Posterior vena cava (tissue), 2 donors: ENCODE measurements at places on chromosomes 5 and 9. TPM values are rescaled to one million over a fixed set of nuclear protein-coding genes. Genes with fewer than 3 reads are reported as not detected.

GRCh38 chr9:134943411-134943810, 25.7 kb upstream of the FCN1 start:
- peak; percentile 35 for DNase-seq

- DNase-seq: no peak
Observed at GRCh38 chr5:177546258-177546741, 8.1 kb downstream of the FAM193B start.

DNA sequence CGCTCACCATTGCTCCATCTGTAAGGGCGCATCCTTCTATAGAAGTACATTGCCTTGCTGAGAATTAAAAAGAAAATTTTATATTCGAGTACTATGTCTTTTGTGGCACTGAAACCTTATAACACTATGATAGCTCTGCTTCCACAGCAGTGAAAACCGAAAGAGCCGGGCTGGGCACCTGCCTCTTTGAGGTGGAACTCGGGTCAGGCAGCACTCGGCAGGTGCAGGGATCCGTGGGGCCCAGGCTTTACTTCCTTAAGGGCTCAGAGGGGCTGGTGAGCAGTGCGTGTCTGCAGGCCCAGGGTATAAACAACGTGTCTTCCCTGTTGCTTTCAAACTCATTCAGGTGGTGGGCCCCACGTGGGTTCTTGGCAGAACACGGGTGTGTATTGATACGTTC, 69.9 kb downstream of the OTULIN start:
- no peak for DNase-seq

DNA sequence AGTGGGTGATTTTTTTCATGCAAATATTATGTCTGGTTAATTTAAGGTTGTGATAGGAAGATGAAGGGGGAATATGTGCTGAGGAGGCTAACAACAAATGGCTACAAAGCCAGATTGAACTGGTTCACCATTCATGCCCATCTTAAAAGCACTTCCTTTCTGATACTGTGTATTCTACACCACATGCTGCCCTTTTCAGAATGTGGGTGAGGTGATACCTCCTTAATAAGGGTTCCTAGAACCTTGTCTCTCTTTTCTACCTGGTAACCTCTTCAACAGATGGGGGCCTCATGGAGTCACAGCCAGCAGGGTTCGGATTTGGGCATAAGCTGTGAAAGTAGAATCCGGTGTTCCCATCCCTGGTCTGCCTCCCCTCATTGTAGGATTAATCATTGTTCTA, 1064.0 kb upstream of the SEMA6A start:
- DNase-seq: no peak

DNA sequence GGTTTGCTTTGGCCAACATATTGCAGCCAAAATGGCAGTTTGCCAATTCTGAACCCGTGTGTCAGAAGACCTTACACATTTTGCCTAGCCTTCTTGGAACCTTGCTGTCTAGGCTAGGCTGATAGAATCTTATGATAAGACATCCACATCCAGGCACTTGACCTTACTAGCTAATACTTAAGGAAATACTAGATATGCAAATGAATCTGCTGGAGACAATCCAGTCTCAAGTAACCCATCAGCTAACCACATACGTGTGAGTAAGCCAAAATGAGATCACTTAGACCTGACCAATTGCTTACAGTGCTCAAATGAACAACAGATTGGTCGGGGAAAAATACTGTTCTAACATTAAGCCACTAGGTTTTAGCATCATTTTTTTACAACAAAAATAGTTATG, 1504.6 kb upstream of the CDH9 start:
- DNase-seq: no peak

DNA sequence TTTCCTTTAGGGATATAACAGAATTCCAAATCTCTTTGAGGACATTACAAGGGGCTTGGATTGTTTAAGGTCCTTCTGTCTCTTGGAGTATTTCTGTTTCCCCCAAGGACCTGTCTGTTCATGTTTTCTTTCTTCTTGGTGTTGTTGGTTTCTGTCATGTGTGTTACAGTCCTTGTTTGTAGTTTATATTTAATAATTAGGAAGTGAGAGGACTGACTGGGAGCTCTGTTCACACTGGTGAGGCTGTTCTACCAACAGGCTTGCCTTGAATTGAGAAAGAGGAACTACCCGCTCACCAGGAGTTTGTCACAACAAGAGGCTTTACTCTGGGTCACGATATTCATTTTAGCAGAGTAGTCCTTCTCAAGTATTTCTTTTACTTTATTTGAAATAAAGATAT, 119.2 kb upstream of the SV2C start:
- DNase-seq: no peak

DNA sequence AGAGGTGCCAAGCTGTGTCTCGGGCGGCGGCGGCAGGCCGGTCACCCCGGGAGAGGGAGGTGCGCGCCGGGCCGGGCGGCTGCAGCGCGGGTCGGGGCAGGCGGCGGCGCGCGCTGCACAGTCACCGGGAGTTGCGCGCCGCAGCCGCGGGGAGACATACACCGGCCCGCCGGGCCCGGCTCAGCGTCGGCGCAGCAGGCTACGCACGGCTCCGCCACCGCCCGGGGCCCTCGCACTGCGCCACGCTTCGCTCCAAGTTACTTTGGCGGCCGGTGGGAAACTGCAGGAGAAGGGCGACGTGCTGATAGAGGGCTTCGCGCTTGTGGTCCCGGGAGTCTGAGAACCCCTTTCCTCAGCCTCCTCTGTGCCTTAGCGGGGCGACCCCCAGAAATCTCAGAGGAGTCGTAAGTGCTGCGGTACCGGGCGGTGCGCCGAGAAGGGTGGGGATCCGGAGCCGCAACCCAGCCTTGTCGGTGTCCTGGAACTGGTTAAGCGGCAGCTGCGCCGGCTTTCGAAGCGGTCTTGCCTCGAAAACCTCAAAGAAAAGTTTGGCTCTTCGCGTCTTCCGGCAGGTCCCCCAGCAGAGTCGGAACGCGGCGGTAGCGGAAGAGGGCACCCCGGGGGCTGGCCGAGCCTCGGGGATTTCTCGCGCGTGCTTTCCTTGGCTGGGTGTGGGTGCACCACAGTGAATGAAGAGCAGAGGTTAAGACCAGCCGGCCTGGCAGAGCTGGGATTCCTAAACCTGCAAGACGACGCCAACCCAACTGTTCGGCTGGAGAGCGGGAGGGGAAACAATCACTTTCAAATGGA, at the start of gene EFNA5:
Gene EFNA5 (minus strand): TSS at position 6 of the 810 bp plus-strand sequence.
- peak; percentile 81 for DNase-seq

DNA sequence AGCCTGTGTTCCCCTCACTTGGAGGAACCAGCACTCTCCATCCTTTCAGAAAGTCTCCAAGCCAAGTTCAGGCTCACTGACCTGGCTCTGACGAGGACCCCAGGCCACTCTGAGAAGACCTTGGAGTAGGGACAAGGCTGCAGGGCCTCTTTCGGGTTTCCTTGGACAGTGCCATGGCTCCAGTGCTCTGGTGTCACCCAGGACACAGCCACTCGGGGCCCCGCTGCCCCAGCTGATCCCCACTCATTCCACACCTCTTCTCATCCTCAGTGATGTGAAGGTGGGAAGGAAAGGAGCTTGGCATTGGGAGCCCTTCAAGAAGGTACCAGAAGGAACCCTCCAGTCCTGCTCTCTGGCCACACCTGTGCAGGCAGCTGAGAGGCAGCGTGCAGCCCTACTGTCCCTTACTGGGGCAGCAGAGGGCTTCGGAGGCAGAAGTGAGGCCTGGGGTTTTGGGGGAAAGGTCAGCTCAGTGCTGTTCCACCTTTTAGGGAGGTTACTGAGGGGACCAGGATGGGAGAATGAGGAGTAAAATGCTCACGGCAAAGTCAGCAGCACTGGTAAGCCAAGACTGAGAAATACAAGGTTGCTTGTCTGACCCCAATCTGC, 4.7 kb upstream of the NUP214 start:
- peak; percentile 45 for DNase-seq

DNA sequence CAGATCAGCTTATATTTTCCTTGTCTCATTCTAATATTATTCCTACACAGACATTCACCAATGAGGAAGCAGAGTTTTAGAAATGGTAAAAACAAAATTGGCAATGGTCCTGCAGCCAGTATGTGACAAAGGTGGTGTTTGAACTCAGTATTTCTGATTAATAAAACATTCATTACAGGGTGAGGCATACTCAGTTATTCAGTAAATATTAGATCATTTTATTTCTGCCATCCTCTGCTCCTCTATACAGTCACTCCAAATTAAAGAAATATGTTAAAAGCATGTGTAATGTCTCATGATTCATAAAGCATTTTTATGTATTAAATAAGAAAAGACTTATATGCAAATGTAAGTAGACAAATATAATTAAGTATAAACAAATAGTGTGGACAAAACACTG, 684.6 kb upstream of the ACO1 start:
- no peak for DNase-seq

GRCh38 chr9:87725900-87726709, at the start of gene CTSL:
TSS of gene CTSL (plus strand) at chr9:87726119. CDS start at chr9:87727604, 1,485 bp downstream.
- DNase-seq: peak; percentile 99

- no peak for DNase-seq
Observed at GRCh38 chr5:175670372-175670771, 12.5 kb downstream of the HRH2 start.

DNA sequence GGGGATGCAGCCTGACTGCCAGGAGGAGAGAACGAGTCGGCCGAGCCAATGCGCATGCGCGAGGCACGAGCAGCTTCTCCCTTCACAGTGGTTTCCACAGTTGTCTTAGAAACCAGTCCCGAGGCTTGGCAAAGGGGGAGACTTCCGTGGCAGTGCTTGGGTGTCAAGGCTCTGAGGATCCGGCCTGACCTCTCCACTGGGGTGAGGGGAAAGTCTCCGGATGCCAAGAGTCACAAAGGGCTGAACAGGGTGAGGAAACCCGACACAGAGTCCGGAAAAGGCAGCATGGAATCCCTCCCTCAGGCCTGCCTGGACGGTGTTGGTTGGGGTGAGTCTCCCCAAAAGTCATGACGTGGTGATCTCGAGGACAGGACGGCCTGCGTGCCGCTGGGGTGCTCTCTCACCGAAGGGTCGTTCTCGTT, 475.5 kb downstream of the SPATA31A7 start:
- no peak for DNase-seq

DNA sequence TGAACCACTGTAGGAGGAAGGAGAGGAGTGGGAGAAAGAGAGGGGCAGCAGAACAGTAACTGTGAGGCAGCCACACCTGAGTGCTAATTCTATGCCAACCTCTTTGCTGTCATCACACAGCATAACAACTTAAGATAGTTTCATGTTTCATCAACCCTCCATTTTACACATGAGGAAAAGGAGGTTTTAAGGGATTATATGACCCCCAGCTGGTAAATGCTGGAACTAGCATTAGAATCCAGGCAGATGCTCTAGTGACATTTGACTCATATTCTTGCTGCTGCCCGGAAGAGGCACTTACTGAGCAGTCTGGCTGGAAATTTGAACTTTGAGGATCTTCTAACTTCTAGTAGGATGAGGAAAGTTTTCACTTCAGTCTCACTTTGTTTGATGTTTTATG, 24.1 kb upstream of the VLDLR start:
- DNase-seq: no peak

- DNase-seq: no peak
Observed at GRCh38 chr9:1051584-1052275, 1.6 kb downstream of the DMRT2 start.

- no peak for DNase-seq
Observed at GRCh38 chr9:34399729-34400128, 23.0 kb upstream of the MYORG start.

DNA sequence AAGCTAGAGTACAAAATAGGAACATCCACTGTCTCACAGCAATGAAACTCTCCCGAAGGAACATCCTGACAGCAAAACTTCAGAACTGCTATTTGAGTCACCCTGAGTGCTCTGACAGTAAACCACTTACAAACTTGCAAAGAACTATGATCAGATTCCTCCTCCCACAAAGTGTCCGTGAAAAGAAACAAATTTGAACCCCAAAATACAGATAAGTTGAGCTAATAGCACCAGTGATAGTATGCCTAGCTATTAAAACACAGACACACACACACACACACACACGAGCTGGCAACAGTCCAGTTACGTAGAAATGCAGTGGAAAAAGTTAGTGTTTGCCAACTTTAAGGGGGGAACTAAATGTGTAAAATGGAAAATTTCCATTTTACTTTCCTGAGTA, 3.1 kb upstream of the GLIS3 start:
- no peak for DNase-seq

DNA sequence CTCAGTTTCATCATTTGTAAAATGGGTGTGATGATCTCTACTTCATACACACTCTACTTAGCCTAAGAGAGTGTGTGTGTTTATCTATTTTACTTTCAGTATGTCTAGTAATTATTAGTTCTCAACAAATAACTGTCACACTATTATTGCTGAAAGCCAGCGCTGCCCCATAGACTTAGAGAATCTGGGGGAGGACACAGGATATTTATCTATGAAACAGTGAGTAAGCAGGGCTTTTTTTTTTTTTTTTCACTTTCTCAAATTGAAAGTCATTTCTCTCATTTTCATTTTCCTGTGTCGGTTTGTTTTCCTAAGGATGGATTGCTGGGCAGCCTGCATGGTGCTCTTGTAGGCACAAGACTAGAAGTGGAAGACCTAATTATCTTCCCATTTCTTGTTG, 248.4 kb upstream of the RPS23 start:
- DNase-seq: no peak

GRCh38 chr9:12968093-12968492, 193.3 kb downstream of the LURAP1L start:
- DNase-seq: no peak

DNA sequence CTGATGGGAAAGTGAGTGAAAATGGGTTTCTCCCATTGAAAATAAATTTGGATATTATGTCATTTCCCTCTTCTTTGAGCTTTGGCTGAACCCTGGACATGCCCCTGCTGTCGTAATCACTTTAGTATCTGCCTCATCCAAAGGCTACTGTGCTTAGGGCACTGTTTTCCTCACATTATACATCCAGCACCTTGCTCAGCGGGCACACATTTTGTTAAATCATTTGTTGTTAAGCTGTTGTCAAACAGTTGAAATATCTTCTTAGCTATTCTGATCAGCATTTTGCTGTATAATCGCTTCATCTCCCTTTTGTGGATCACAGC, 352.7 kb upstream of the CD180 start:
- no peak for DNase-seq

- no peak for DNase-seq
Observed at GRCh38 chr9:104984542-104984941, 56.6 kb upstream of the ABCA1 start.

GRCh38 chr5:13354611-13355010, 589.9 kb downstream of the DNAH5 start:
- DNase-seq: no peak

DNA sequence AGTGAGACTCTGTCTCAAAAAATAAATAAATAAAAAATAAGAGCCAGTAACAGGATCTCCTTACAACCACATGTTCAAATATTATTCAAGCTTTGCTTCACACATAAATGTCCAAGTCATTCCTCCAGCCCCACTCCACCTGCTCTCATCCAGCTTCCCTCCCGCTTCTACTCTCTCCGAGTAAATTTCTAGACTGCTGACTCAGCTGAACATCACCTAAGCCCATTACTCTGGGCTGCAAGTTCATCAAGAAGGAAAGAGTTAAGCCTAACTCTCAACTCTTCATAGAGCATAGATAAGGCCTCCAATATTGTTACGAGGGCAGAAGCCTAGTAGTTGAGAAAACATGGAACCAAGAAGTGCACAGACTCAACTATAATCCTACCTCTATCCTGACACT, 300.2 kb downstream of the FBXL17 start:
- DNase-seq: no peak

The SLC25A2 gene
- 1.00 TPM for total RNA-seq

The GRIA1 gene
- total RNA-seq: 0.19 TPM

The SLC6A19 gene
- not detected for total RNA-seq

The TDRD7 gene
- 12.0 TPM for total RNA-seq

The NUTM2F gene
- total RNA-seq: not detected

The WNK2 gene
- 34.8 TPM for total RNA-seq

The SWI5 gene
- 16.7 TPM for total RNA-seq

The ZDHHC11B gene
- total RNA-seq: 9.1 TPM
